Right cardiac atrium (tissue), 5 donors: ENCODE measurements at places on chromosomes 4 and X.

GRCh38 chr4:105527081-105527480, 25.3 kb upstream of the ARHGEF38 start:
- peak; percentile 28 for DNase-seq

GRCh38 chrX:97766501-97767095, 882.9 kb downstream of the RPA4 start:
- no peak for DNase-seq

GRCh38 chrX:12955882-12956703, 18.8 kb upstream of the TMSB4X start:
- peak; percentile 54 for DNase-seq

DNA sequence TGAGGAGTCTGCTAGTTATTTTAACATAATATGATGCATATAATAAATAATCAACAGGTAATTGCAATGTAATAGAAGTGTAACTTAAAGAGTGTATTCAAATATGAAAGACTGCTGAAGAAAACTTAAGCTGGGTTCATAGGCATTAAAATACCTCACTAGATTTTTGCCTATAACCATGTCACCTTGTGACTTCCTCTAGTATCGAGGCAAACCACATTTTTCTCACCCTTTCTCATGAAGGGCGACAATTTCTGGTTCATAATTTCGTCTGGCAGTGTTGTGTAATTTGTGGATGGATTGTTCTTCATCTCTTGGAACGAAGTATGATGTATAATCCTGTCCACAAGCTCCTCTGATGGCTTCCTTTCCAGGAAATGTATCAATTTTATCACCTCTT, 16.0 kb downstream of the SULT1E1 start:
- no peak for DNase-seq

GRCh38 chrX:53284684-53285447, 3.5 kb upstream of the IQSEC2 start:
- peak; percentile 82 for DNase-seq

DNA sequence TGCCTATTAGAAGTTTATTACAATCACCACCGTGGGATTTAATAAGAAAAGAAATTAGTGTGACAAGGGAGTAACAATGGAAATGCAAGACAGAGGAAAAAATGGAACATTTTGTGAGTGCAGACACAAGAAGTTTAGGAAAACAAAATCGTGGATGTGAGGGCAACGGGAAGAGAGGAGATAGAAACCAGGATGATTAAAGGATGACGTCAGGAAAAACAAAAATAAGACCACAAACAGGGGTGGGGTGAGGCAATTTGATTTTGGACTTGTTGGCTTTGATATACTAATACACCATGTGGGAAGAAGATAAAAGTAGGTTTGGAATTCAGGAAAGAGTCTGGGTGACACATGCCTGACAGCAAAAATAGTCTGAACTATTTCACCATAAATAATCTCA, 38.2 kb upstream of the GPM6A start:
- DNase-seq, result no peak

DNA sequence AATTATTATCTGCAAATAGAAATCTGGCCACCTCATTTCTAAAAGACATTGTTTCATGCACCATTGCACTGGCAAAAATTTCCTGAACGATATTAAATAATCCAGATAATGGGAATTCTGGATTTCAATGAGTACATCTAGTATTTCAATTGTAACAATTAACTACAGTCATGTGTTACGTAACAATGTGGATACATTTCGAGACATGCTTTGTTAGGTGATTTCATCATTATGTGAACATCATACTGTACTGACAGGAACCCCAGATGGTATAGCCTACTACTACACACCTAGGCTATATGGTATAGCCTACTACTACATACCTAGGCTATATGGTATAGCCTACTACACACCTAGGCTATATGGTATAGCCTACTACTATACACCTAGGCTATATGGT, 14.8 kb downstream of the LAMTOR3 start:
- no peak for DNase-seq

DNA sequence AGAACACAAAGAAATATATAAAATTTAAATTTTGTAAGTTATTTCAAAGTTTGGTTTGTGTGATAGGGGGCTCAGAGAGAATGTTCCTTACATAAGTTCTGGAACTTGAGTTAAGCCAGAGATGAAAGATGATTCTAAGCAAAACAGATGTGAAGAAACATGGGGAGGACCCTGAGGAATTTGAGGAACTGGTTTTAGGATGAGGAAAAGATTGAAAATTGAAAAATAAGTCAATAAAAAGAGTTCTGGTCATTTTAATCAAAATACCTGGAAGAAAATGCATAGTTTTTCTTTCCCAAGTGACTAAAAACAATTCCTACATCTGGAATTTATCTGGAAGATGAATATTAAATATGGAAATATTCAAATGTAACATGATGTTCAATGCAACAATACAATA, 37.4 kb downstream of the HELQ start:
- DNase-seq, result no peak

DNA sequence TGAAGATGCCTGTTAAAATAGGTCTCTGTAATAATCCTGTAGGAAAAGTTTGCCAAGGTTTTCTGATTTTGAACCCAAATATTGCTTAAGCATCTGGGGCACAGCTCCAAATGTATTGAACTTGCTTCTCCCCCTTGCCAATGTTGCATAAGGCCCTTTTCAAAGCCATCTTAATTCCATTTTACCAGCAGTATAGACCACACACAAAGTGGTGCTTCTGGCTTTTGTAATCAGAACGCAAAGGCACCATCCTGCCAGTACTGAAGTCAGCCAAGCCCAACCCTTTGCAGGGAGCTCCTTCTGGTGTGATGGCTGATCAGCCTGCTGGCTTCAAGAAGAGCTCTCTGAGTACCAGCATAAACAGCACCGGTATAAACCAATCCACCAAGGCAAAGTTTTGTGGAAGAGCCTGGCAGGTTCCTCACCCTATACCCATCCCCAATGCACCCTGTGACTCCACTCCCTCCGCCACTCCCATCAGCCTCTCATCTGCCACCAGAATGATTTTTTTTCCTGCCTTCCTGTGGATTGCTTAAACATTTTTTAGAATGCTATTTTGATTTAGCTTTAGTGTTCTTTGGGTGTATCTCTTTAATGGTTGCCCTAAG, 39.2 kb upstream of the USP9X start:
- peak; percentile 33 for DNase-seq

GRCh38 chr4:122739174-122739573, 6.7 kb downstream of the BBS12 start:
- DNase-seq, result no peak

DNA sequence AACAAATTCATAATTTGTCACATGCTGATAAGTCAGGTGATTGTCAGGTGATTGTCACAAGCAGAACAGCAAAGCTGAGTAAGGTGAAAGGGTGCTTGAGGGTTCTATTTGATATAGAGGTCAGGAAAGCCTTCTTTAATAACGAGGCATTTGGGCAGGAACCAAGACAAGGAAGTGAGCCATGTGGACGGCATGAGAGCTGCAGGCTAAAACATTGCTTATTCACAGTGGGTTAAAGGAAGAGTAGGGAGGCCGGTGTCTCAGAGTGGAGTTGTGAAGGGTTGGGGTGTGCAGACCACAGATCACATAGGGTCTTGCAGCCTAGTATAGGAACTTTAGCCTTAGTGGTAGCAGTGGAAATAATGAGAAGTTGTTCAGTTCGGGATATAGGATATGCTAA, 31.3 kb upstream of the CYP2U1 start:
- no peak for DNase-seq

DNA sequence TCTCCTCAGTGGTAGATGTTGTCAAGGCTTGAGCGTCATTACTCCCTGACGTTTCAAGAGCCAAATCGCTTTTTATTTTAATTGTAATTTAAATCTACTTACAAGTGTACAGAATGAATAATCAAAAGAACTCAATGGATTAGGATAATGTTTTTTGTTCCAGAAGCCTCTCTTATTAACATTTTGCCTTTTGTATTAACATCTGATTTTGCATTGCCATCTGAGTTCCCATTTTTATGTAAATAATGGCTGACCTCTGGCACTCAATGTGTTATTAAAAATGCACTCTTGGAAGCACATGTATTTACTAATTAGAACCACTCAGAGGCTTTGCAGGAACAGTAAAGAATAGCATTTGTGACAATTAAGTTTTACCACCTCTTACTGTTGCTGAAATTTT, 411.0 kb downstream of the EPHA5 start:
- DNase-seq, result no peak

GRCh38 chr4:171170671-171171070, 642.5 kb upstream of the GALNTL6 start:
- DNase-seq, result no peak

DNA sequence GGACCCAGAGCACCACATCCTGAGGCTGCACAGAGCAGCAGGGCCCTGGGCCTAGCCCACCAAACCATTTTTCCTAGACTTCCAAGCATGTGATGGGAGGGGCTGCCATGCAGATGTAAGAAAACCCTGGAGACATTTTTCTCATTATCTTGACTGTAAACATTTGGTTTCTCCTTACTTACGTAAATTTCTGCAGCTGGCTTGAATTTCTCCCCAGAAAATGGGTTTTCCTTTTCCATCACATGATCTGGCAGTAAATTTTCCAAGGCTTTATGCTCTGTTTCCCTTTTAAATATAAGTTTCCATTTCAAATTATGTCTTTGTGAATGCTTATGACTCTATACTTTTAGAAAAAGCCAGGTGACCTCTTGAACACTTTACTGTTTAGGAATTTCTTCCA, 945.9 kb upstream of the NDST4 start:
- no peak for DNase-seq

DNA sequence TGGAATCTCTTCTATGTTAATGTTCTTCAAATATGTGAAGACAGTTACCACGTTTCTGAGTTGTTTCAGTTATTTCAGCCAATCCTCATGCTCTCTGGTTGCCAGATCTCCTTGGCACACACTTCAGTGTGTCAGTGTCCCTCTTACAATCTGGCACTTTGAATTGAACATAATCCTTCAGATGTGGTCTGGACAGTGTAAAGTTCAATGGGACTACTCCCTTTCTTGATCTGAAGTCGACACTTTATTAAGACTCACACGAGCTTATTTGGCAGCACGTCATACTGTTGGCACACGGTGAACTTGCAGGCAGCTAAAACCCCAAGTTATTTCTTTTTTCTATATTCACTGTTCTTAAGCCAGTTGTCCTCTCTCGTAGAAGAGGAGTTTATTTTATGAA, 28.2 kb downstream of the ARSJ start:
- peak; percentile 37 for DNase-seq

GRCh38 chr4:136156947-136157346, 1375.3 kb downstream of the PCDH18 start:
- no peak for DNase-seq

- DNase-seq, result no peak
Measured at GRCh38 chr4:38917481-38918025, 49.9 kb downstream of the FAM114A1 start.

DNA sequence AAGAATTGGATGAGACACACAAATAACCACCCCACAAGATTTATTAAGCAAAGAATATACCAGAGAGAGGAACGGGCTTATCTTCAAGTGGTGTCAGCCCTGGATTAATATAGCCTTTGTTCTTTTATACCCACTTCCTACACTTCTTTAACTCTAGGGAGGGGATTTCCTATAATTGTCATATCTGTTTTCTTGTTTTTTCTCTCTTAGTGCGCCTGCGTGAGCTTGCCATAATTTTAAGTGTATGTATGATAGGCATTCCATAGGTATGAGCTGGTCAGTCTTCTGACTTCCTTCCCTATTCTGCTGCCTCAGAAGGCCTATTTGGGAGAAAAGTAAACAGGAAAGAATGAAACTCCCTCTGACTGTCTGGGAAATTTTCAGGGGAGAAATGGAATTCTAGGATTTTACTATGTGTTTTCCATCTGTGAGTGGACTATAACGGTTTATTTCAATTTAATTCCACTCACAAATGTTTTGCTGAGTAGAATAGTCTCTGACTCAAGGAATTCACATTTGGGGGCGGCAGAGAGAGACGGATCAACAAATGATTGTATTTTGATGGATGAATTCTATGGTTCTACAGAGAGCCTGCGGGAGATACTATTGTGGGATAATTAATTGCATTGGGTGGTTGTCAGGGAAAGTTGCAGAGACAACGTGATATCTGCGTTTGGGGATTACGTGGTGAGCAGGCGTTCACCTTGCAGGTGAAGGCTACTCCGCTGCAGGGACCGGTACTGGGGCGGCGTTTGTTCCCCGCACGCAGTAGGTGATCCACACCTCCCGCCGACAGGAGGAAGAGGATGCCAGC, 626 bp upstream of the CEP135 start:
- DNase-seq, result no peak

- DNase-seq, result no peak
Measured at GRCh38 chr4:95363966-95364365, 184.8 kb downstream of the UNC5C start.

GRCh38 chrX:3204606-3205005, 141.8 kb downstream of the MXRA5 start:
- no peak for DNase-seq

- DNase-seq, result no peak
Measured at GRCh38 chr4:164446516-164446915, 307.4 kb upstream of the SMIM31 start.
